Kasumi-1 (cell line): ENCODE measurements at places on chromosomes 11 and 22.

GRCh38 chr11:13290221-13290980, 12.8 kb downstream of the BMAL1 start:
- no peak for DNase-seq

DNA sequence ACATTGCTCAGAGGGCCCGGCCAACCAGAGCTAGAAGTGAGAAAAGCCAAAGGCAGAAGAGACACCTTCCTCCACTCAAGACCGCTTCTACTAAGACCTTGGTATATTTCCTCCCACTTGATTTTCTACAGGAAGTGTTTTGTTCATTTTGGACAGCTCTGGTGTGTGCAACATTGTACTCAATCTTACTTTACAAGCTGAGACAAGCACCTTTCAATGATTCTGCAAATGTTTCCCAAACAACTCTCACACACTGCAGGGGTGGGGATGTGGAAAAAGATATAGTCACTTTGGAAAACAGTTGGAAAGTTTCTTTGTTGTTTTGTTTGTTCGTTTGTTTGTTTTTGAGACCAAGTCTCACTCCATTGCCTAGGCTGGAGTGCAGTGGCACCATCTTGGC, 15.7 kb downstream of the MYO18B start:
- no peak for DNase-seq

DNA sequence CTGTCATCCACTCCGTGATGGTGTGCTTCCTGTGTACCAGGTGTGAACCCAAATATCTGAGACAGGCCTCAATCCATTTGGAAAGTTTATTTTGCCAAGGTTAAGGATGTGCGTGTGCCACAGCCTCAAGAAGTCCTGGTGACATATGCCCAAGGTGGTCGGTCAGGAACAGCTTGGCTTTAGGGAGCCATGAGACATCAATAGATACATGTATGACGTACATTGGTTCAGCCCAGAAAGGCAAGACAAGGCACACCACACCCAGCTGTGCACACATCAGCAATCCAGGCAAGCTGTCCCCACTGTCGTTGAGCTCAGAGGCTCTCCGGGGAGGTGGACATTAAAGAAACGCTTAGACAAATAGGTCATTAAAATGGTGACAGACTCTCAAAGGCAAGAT, 56.8 kb upstream of the SHANK2 start:
- DNase-seq: no peak

DNA sequence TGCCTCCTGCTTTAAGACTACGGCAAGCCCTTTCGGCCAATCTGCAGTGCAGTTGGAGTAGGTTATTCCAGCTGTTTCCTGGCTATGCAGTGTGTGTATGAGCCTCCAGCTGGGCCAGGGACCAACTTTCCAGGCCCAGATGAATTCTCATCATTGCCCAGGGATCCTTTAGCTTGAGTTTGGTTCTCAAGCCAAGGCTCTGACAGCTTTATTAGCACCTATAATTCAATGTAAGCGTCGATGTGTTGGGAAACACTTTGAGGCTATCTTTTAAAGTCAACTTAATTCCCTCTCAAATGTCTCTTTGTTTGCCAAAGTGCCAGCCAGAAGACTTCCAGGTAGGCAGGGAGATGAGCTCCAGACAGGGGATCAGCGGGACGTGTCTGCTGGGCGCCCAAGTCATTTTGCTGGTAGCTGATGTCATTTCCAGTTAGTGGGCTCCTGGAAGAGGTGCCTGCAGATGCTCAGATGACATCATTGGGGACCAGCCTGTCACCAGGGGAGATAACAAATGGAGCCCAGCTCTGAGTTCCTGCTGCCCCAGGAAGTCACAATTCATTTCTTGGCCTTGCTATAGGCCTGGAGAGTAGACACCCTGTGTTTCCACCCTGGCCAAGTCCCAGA, 520.4 kb downstream of the SOX6 start:
- no peak for DNase-seq

DNA sequence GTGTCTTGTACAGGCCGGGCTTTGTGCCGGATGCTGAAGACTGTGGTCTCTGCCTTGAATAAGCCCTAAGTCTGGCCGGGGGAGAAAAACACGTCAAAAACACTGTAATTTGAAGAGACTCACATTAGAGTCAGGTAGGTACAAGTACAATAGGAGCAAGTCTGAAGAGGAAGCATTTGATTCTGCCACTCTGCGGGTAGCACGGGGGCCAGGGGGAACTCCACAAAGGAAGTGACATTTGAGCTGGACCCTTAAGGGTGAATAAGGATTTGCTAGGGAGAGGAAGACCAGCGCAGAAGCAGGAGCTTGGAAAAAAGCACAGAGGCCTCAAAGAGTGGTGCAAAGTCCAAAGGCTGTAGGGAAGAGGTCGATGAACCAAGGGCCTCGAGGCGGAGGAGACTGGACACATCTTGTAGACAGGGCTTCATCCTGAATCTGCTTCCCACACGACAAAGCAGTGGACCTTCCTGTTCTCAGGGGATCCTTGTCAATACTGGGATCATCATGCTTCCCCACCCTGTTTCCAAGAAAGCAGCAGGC, 38.7 kb downstream of the BUD13 start:
- peak; percentile 61 for DNase-seq

DNA sequence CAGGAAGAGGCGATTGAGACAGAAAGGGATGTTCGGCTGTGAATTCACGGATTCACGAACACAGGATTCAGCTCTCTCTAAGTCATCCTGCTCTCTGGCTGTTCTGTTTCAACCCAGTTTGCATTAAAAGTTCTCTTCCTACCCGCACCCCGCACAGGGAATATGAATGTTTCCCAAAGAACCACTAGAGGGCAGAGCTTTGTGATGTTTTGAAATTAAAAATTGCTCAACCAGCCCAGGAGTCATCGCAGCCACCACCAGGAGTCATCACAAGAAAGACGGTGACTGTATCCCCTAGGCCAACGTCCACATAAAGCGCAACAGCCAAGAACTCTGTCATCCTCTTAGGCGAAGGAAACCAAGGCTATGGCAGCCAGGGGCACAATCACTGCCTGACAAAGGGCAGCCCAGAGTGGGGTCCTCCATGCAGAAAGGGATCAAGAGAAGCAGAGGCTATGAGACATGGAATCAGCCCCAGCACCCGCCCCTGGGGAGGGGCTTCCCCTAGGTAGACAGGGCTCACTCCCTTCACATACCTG, 122.4 kb downstream of the WT1 start:
- DNase-seq: peak; percentile 74

GRCh38 chr11:126265811-126266210, 2.9 kb downstream of the SRPRA start:
- DNase-seq: peak; percentile 34

- peak; percentile 16 for DNase-seq
Measured at GRCh38 chr11:134045799-134046635, 22.9 kb upstream of the JAM3 start.

DNA sequence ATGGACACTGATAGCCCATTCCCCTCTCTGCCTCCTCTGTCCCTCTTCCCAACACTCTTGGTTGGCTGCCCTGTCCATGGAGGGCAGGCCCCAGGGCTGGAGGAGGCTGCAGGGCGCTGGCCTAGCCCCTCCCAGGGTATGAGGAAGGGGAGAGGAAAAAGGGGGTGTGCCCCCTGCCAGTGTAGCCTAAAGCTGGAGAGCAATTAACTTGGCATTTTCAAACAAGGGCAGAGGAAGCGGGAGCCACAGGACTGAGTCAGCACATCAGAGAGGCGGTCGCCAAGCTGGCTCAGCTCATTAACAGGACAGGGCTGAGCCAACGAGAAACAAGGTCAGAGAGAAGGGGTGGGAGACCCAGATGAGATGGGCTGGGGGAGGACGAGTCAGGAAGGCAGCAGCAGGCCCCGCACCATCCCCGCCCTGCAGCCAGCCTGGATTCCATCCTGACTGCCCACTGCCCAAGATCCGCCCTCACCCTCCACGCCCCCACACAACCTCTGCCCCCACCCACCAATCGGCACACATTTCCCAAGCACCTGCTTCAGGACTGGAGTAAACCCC, 76.3 kb downstream of the BUD13 start:
- DNase-seq: no peak

- no peak for DNase-seq
Measured at GRCh38 chr11:86116386-86116726, 47.5 kb upstream of the PICALM start.

- no peak for DNase-seq
Measured at GRCh38 chr22:32979606-32980005, 78.6 kb downstream of the SYN3 start.

DNA sequence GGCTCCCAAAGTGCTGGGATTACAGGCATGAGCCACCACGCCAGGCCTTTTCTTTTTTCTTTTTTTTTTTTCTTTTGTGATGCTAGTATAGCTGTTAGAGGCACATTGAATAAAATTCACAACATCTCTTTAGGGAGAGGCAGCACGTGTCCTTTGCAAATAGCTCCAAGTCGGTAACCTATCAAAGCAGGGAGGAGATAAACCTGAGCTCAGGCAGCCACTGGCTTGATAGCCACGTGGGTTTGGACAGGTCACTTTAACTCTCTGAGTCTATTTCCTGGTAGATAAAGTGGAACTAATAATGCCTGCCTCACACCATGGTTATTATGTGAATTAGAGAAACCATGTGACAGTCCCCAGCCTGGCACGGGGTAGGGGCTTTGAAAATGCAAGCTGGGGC, 43.1 kb upstream of the ATXN10 start:
- no peak for DNase-seq

- DNase-seq: no peak
Measured at GRCh38 chr11:78768971-78769370, 194.3 kb upstream of the NARS2 start.

DNA sequence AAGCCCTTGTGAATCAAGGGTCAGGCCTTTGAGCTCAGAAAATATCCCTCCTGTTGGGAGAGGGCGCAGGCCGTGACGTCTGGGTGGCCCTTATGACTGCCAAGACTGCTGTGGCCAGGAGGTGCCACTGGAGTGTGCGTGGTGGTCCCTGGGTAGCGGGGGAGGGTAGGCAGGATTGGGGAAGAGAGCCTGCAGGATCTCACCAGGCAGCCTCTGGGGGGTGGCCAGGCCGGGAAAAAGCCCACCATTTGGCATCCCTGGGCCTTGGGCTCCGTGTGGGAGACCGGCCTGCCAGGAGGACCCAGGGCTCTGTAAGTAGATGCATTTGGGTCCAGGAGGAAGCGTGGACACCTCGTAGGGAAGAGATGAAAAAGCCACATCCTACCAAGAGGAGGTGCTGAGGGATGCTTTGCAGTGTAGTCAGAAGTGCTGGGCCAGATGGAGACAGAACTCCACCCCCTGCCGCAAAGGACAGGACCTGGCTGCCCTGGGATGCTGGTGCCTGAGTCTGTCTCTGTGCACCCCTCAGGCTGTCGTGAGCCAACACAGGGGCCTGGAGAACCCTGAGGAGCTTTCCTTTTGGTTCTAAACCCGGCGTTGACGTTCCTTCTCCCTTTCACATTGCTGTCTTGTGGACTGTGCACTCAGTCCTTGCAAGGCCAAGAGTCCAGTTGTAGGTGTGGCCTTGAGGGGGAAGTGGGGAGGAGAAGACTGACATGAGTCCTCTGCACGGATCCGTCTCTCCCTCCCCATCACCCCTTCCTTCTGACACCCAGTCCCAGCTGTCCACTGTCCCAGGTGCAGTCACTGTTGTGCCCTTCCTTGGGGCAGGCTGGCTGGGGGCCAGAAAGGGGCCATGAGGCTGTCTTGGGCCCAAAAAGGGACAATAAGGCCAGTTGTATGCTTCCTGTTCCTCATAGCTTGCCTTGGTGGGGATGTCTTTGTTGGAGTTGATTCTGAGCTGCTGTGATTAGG, 12.7 kb upstream of the MIEF1 start:
- no peak for DNase-seq

DNA sequence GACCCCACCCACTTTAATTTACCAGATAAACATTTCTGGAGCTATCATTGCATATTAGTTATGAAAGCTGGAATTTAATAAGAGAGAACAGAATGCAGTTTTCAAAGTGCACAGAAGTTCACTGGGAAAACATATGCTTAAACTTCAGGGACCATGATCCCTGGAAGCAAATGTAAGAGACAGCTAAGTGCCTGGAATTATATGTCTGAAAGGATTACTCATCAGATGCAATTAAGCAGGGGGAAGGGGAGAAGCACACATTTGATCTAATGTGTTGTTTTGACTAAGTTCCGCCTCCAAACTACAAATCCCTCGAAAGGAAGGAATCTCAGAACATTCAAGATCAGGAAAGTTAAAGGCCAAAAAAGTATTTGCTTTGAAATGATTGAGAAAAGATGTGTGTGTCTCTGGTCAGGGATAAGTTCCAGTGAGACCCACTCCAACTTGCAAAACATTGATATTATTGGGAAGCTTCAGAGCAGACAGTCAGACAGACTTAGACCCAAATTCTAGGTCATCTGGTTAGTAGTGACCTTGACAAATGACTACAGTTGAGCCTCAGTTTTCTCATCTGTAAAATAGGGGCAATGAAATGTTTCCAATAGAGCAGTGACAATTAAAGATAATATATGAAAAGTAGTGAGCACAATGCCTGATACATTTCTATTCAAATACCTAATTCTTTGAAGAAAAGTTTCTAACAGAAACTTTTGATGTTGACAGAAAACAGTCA, 147.6 kb downstream of the ME3 start:
- no peak for DNase-seq

DNA sequence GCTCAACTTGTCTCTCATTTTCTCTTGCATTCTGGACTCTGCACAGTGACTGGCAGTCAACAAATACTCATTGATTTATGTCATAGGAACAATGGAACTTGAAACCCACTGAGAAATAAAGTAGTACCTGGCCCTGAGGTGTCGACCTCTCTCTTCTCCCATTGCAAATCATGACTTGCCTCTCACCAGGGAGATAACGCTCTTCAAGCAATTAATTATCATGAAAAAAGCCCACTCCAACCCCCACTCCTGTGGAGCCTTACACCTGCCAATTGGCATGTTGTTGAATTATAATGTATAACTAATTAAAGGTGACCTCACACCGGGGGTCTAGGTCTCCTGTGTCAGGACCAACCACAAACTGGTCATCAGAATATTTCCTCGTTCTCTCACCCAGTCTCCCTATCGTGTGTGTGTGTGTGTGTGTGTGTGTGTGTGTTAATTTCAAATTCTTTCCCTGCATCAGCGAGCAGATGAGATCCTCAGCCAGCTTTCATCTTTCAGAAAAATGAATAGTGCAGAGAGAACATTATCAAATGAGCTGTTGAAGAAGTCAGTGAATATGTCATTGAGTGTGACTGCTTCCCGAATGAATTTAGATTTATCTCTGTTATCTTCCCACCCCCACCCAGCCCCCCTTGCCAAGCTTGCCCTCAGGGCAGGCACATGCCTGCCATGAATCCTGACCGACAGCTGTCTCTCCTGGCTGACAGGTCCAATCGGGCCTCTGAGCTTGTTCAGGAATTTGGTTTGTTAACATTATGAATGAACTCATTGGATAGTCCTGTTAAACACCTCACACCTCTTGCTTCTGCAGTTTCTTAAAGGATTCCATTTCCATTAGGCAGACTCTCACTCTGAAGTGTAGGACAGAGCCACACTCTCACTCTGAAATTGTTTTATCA, 357.4 kb downstream of the INSC start:
- no peak for DNase-seq

DNA sequence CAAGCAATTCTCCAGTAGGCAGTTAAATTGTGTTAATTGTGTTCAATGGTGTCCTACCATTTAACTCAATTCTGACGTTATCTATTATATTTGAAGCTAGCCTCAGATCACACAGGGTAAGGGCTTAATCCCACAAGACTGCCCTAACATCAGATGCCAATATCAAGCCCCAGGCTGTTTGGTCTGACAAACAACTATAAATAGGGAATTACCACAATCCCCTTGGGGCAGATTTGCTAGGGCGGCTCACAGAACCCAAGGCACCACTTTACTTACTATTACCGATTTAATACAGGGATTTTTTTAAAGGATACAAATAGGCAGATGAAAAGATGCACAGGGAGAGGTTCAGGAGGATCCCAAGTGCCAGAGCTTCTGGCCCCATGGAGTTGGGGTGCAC, 678.4 kb downstream of the OPCML start:
- DNase-seq: no peak
